ENCODE measurements at places on chromosomes 13 and 19. TPM values are rescaled to one million over a fixed set of nuclear protein-coding genes. Genes with fewer than 3 reads are reported as not detected.
A peak's percentile ranks its signal among the peaks of the same experiment; 100 is the strongest.

DNA sequence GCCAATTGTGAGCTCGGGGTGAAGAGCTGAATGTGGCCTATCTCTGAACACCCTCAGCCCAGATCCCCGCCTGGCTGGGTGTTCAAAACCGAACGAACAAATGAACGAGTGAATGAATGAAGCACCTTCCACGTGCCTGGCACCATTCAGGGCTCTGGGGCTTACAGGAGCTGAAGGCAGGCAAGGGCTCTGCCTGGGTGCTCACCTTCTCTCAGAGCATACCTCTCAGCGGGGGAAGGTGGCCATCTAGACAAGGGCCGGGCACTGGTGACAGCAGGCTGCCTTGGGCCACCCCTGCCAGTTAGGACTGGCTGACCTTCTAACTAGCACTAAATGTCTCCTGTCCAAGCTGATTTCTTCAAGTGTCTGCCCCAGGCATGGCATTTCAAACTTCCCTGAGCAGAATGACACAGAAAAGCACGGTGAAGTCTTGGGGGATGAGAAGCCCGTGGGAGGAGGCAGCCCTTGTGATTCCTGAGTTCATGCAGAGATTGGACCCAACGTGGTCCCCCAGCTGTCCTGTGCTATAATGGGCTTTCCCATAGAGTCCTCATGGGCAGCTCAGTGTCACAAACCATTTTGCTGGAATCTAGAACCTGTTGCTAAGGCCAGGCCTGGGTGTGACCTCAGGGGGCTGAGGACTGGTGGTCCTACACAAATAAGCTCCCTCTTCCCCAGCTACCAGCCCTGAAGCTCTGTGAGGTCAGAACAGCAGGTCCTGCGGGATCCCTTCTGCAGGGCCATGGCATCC is 27.9 kb upstream of the VSTM2B start:
- DNase-seq, result no peak

DNA sequence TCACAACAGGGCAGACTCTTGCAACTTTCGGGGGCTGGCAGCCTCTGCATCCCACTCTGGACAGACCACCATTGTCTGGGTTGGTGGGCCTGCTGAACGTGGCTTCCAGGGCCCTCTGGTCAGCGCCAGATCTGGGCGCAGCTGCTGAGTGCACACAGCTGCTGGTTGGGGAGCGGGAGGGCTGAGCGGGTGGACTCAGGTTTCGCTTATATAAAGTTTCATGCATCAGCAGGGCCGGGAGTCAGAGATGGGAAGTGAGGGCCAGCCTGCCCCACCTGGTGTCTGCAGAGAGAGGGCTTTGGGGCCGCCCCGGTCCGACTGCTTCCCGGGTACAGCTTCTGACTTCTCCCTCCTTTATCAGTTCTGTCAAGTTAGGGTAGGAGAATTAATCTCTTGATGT is 6.9 kb downstream of the ARHGEF7 start:
- no peak for DNase-seq

DNA sequence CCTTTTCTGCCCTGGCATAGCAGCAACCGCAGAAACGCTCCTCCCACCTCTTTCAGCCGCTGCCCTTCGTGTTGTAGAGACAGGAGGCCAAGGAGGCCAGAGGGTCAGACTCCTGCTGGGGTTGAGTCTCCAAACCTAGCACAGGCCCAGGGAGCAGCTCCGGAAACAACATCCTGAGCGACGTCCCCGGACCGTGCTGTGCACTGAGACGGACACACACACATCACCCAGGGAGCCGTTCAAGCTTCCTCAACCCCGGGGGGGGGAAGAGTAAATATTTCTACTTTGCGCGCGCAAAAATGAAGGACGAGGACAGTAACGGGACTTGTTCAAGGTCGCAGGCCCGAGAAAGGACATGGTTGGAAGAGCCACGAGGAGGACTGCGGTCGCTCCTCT is 657 bp downstream of the ZNF550 start:
- no peak for DNase-seq

GRCh38 chr13:107231944-107232343 is 664.0 kb upstream of the ARGLU1 start:
- DNase-seq, result no peak

GRCh38 chr13:108276060-108276459 is 6.5 kb downstream of the TNFSF13B start:
- no peak for DNase-seq

DNA sequence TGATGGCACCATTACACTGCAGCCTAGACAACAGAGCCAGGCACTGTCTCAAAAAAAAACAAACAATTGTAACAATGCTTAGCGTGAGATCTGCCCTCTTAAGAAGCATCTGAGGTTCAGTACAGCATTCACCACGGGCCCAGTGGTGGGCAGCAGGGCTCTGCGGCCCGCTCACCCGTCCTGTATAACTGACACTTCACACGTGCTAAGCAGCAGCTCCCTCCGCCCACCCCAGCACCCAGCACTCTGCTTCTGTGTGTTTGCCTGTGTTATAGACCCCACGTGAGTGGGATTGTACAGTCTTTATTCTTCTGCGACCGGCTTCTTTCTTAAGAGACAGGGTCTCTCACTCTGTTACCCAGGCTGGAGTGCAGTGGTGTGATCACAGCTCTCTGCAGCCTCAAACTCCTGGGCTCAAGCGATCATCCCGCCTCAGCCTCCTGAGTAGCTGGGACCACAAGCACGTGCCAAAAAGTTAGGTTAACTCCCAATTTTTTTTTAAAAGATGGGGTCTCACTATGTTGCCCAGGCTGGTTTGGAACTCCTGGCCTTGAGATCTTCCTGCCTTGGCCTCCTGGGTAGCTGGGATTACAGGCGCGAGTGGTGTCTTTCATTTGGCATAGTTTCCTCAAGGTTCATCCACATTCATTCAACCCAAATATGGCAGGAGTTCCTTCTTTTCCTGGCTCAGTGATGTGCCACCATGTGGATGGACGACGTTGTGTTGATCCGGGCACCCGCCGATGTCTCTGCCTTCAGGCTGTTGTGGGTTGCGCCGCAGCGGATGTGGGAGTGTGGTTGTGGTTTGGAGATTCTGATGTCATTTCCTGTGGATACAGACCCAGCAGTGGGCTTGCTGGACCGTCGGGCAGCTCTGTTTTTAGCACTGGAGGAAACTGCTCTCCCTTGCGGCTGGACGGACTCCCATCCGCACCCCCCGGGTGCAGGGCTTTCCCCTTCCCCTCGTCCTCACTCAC is 170.0 kb downstream of the KDM4B start:
- peak; percentile 83 for DNase-seq

DNA sequence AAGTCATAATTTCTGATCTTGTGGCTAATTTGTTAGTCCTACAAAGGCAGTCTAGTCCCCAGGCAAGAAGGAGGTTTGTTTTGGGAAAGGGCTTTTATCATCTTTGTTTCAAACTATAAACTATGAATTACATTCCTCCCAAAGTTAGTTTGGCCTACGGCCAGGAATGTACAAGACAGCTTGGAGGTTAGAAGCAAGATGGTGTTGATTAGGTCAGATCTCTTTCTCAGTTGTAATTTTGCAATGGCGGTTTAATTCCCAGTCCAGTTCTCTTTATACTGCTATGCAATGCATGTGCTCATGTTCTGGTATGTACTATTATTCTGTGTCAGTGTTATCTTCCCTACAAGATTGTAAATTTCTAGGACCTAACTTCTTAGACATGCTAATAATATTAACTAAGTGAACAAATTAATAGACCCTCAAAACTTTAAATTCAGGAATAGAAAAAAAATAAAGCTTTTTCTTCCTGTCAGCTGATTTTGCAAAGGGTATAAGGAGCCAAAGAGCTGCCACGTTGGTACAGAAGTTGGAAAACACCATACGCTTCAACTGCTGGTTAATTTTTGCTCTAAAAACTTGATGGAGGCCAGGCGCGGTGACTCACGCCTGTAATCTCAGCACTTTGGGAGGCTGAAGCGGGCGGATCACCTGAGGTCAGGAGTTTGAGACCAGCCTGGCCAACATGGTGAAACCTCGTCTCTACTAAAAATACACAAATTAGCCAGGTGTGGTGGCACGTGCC is 1.3 kb upstream of the DNAJC15 start:
- no peak for DNase-seq

- DNase-seq, result no peak
Measured at GRCh38 chr13:96377835-96378234, 287.9 kb downstream of the HS6ST3 start.

DNA sequence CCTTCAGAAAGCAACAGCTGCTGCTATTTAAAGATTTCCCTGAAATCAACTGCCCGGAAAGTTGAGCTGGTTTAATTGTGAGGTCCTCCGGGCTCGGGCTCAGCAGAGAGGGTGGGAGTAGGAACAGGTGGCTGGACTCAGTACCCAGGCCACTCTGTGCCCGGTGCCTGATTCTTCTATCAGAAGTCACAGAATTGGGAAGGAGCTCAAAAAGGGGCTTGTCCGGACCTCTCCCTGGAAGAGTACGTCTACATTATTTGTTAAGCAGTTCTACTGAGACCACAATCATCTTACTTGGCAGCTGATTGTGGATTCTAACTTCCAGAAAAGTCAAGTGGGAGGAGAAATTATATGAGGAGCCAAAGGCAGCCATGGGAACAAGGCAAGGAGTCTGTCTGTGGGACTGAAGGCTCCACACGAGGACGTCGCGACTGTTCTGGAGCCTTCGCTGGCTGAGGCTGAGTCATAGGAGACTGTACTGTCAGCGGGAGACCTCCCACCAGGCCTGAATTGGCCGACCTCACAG is 91.7 kb upstream of the ANKRD10 start:
- no peak for DNase-seq

GRCh38 chr13:37385956-37386670 is 212.5 kb downstream of the POSTN start:
- DNase-seq, result no peak

GRCh38 chr13:75329723-75330122 is 152.2 kb downstream of the TBC1D4 start:
- no peak for DNase-seq

TLE2 gene
- 1.1 TPM for total RNA-seq
